ENCODE measurements at places on chromosomes 3 and 15. TPM values are rescaled to one million over a fixed set of nuclear protein-coding genes. Genes with fewer than 3 reads are reported as not detected.

- DNase-seq: peak; percentile 58
- H3K27ac ChIP-seq: peak overlapping the region; percentile 99
- H3K4me1 ChIP-seq: peaks cover 65% of the 10 kb centered on the region
- H3K36me3 ChIP-seq: peaks cover 35% of the 10 kb centered on the region
- H3K27me3 ChIP-seq: no peaks in the 10 kb centered on the region
These were observed 6.8 kb upstream of the TRIM69 start for GRCh38 chr15:44729408-44730127.

DNA sequence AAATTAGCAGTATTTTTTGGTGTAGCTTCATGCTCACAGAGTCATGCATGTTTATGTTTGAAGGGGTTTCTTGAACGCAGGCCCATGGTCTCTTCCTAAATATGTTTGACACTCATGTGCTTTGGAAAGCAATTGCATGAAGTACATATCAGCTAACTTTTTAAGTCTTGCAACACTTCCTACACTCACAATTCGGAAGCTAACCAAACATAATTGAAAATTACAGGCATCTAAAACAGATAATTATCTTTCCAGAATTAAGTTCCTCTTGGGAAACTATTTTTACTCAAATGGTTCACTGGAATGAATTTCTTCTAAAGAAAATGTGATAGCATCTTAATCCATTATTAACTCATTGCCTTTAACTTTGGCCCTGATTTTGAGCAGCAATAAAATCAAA, 438.9 kb downstream of the RAP2B start:
- no peak overlapping the region for H3K4me3 ChIP-seq
- H3K27ac ChIP-seq: no peak overlapping the region
- H3K4me1 ChIP-seq: peaks cover 3% of the 10 kb centered on the region
- H3K36me3 ChIP-seq: no peaks in the 10 kb centered on the region

Gene OR5H15
- not detected for total RNA-seq

Gene PAQR9
- not detected for total RNA-seq

Gene FAH
- 41.1 TPM for total RNA-seq
